ENCODE measurements at places on chromosomes 2 and 18.

- no peak for DNase-seq
Observed at GRCh38 chr2:238142382-238143205, 4.1 kb downstream of the KLHL30 start.

- DNase-seq = no peak
Observed at GRCh38 chr2:64656379-64656778, 2.7 kb upstream of the SERTAD2 start.

GRCh38 chr2:246489-247144, 17.2 kb downstream of the SH3YL1 start:
- peak; percentile 53 for DNase-seq

- no peak for DNase-seq
Observed at GRCh38 chr2:230668939-230669303, 43.7 kb upstream of the CAB39 start.

DNA sequence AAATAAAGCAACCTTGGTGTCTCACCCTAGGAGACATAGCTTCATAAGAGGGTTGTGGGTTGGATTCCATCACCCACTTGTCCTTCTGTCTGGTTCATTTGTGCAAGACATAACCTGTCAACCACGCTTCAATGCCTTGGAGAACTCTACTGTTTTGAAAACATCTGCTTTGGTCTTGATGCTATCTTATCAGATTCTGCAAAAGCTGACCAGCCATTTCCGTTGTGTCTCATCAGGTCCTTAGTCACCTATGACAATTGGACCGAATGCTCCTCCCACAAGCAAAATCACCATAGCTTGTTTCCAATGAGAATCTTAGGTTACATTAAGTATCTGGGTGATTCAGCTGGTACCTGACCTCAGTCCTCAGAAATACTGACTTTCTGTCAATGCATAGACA, 35.4 kb downstream of the STAT4 start:
- no peak for DNase-seq

DNA sequence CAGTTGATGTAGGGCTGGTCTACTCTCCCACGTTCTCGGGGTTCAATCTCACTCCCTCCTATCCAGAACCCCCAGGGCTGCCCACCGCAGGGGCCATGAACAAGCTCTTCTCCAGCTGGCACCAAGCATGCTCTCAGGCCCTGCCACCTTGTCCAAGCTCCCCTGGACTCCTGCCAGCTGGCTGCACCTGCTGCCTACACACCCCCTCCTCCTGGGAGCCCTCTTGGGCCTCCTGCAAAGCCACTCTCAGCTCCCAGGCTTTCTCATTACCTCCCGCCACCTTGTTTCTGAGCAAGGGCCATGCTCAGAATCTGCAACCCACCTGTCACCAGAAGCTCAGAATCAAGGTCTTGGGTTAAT, 56.0 kb downstream of the HDAC4 start:
- DNase-seq = no peak

GRCh38 chr2:10772201-10772867, 40.3 kb downstream of the PDIA6 start:
- no peak for DNase-seq

DNA sequence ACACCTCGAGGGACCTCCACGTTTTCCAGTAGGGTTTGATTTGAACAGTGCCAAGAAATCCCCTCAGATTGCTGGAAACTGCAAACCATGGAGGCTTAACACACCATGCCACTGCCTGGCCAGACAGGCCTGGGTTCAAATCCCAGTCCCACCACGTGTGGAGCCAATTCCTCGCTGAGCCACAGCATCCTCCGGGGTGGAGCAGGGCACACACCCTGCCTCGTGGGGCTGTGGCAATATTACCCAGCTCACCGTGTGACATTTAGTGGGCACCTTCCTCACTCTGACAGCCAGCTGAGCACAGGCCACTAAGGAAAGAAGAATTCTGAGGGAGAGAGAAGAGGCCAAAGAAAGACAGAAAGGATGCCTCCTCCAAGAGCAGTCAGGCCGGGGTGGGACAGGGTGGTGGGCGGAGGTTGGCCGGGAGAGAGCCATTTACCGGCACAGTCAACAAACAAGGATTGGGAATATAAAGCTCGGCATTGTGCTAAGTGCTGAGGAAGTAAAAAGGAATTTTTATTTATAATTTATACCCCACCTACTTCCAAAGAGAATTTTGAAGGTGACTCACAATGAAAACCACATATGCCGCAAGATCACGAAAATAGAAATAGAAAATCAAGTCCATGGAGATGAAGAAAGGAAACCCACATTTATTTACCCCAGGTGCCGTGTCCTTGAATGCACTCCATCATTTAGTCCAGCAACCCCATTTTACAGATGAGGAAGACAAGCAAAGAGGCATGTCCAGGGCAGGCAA, 111.5 kb downstream of the MCFD2 start:
- DNase-seq = peak; percentile 82

DNA sequence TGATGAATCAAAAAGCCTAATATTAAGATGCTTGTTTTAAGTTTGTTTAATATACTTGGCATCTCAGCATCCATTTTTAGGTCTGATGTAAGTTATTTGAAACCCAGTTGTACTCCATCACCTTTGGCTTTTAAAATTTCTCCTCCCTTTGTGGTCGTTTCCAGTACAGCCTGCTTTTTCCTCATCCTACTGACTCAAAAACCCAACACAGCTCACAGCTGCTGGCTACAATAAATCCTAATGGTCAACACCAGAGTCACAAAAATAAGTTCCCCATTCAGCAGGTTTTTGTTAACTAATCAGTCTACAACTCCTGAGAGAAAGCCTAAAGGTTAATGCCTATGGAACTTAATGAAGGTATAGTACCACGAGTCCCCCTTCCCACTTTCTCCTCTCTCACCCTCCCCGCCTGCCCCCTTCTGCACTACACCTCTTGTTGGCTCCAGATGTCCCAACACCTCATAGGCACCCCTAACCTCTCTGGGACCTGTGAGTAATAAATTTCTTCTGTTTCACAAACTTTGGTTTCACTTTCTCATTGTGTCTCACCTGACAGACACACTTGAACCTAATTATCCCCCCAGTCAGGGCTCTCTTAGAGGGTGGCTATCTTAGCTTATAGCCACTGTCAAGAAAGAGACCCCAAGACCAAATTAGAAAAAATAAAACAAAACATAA, 148.6 kb downstream of the GALNT1 start:
- DNase-seq = no peak

GRCh38 chr2:119466373-119466772, 34.7 kb downstream of the TMEM37 start:
- no peak for DNase-seq

DNA sequence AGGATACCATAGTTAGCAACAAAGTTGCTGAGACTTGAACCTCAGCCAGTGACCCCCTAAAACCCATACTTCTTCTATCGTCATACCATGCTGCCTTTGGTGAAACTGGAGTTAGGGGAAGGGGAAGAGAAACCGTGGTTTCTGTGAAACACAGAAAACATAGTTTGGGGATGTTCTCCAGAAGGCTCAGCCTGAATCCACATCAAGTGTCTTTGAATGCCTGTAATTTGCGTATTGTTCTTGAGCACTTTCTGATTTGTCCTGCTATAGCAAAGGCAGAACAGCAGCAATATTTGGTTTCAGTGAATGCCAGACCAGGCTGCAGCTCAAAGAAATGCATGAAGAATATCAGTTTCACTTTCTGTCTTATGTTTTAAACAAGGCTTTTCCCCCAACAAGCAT, 258.7 kb downstream of the TTC32 start:
- DNase-seq = no peak

DNA sequence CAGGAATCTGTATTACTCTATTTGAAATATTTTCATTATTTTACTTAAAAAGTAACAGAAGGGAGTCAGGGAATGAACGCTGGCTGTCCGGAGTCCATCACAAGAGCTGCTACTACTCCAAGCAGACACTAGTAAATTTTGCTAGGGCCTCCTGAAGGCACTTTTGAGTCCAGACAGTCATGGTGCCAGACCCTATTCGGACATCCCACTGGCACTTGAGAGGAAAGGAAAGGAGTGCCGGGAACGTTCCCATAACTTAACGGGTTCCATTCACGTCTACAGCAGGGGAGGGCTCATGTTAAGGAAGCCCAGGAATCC, 563 bp upstream of the GMCL1 start:
- DNase-seq = no peak

DNA sequence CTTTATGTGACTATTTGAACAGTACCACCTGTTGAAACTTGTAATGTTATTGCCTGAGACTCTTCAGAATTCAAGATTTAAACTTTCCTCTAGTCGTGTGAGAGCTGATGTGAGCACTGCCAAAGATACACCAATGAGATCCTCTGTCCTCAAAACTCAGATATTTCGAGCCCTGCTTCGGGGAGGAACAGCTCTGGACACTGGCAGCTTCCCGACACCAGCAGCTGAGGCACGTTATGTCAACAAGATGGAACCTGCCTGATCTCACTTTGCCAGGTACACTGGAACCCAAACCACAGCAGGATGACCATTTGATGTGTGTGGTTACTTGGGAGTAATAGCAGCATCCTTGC, 319.9 kb upstream of the RBMS1 start:
- no peak for DNase-seq

DNA sequence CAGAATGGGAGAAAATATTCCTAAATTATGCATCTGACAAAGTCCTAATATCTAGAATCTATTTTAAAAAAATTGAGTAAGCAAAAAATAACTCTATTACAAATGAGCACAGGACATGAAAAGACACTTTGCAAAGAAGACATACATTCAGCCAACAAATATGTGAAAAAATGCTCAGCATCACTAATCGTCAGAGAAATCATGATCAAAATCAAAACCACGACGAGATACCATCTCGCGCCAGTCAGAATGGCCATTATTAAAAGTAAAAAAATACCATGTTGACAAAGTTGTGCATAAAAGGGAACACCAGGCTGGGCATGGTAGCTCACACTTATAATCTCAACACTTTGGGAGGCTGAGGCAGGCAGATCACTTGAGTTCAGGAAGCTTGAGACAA, 63.5 kb downstream of the EVA1A start:
- DNase-seq = no peak

DNA sequence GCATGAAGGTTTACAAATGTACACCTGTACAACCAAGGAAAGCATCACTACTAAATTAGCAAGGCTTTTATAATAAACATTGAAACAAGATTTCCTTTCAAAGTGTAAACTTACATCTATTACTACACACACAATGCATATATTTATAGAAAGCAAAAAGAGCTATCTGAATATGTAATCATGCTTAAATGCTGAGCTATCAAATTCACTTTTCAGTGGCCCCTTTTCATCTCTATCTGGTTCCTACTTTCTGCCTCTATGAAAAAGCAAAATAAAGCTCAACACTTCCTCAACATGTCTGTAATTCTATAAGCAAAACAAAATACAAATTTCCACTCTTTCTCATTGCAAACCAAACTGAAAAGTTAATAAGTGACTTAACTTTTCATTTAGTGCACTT, 25.5 kb upstream of the SDC1 start:
- DNase-seq = no peak

DNA sequence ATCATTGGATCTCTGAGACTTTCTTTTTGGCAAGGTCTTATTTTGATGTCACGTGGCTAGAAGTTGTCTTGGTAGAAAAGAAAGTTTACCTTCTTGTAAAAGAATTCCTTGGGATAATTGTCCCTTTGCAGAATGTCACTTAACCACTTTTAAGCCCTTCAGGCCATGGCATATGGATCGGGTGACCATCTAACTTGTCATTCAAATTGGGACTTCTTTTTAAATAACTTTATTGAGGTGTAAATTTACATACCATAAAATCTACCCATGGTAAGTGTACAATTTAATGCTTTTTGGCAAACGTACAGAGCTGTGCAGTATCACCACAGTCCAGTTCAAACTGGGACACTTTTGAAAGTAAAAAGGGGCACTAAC, 24.6 kb downstream of the ARMC9 start:
- no peak for DNase-seq

DNA sequence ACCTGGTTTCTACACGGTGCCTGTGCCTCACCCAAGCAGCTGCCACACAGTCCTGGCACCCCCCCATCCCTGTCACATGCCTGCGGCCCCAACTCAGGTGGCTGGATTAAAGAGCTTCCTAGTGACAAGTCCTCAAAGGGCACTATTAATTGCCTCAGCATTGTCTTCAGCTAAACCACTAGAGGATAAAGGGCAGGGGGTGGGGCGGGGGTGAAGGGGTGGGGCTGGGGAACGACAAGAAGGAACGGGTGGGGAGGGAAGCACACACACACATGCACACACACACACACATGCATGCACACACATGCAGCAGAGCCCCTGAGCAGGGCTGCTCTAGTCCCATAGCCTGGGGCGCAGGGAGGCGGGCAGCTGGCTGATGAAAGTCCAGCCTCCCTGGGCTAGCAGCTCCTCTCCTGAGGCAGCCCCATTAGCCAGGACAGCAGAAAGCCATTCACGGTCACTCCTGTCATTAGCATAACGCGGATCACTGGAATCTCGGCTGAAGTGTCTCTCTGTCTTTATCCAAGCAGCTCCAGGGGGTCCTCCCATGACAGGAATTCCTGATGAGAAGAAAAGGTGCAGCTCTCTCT, 7.4 kb upstream of the TEX261 start:
- no peak for DNase-seq

Data from astrocyte of the cerebellum (primary cell).